ENCODE measurements at places on chromosomes 7 and 10. TPM values are rescaled to one million over a fixed set of nuclear protein-coding genes. Genes with fewer than 3 reads are reported as not detected.

Gene ZWINT
- 40.1 TPM for total RNA-seq

Gene ORAI2
- 97.0 TPM for total RNA-seq

Gene GPR15LG
- not detected for total RNA-seq

Gene SPACDR
- 0.48 TPM for total RNA-seq

Gene BAMBI
- total RNA-seq: 1.9 TPM

Gene GIMAP5
- 63.7 TPM for total RNA-seq

Gene PIK3AP1
- total RNA-seq: 0.33 TPM

Gene EBLN1
- total RNA-seq: not detected

Gene HOXA1
- 1.6 TPM for total RNA-seq

Gene HOXA10
- 7.5 TPM for total RNA-seq

Gene MYH16
- total RNA-seq: 0.33 TPM

Gene TFEC
- 38.5 TPM for total RNA-seq

Gene STAG3
- 2.0 TPM for total RNA-seq

Gene TDRD1
- total RNA-seq: not detected

Gene PCLO
- total RNA-seq: 3.8 TPM

Gene RNF133
- 0.98 TPM for total RNA-seq

Gene CALHM1
- not detected for total RNA-seq

Gene UCMA
- not detected for total RNA-seq

Gene ASB15
- total RNA-seq: not detected

Gene PDE6C
- total RNA-seq: not detected

Gene SMNDC1
- 7.2 TPM for total RNA-seq

Gene AKR1C3
- total RNA-seq: 69.1 TPM

Gene KNDC1
- not detected for total RNA-seq

Gene PRSS37
- not detected for total RNA-seq

Gene OR9A2
- total RNA-seq: not detected

Gene LEP
- total RNA-seq: not detected

Gene PRTFDC1
- total RNA-seq: 10.9 TPM

Gene FAM107B
- 159 TPM for total RNA-seq

Gene ARMC10
- total RNA-seq: 32.7 TPM

Gene INHBA
- 21.2 TPM for total RNA-seq

Gene ADRA2A
- total RNA-seq: 0.98 TPM

Gene MKX
- total RNA-seq: not detected

Gene VWDE
- not detected for total RNA-seq

Gene TAS2R3
- 0.98 TPM for total RNA-seq

Gene FAM171A1
- 61.5 TPM for total RNA-seq

Gene LRRC61
- 2.0 TPM for total RNA-seq

Gene ZPBP
- total RNA-seq: not detected

Gene HYAL4
- total RNA-seq: 0.86 TPM

Gene EPDR1
- total RNA-seq: 1.3 TPM

Gene ACSM6
- total RNA-seq: not detected

Gene GCK
- 0.19 TPM for total RNA-seq

Gene SLC18A2
- total RNA-seq: not detected

Gene SYT15B
- 0.65 TPM for total RNA-seq

Gene PRLHR
- total RNA-seq: not detected

Gene PDGFA
- total RNA-seq: 61.3 TPM

Gene OPN1SW
- total RNA-seq: not detected

Gene SPAM1
- total RNA-seq: not detected

Gene FAM25G
- total RNA-seq: not detected

Gene EPO
- total RNA-seq: not detected

Gene UCN3
- not detected for total RNA-seq

Gene INTS15
- total RNA-seq: 20.5 TPM

Gene ADAM22
- 0.86 TPM for total RNA-seq
